Urothelium cell line (cell line): ENCODE measurements at places on chromosomes 2 and 18.

- no peak for DNase-seq
Measured at GRCh38 chr2:220708366-220708765, 863.7 kb downstream of the EPHA4 start.

DNA sequence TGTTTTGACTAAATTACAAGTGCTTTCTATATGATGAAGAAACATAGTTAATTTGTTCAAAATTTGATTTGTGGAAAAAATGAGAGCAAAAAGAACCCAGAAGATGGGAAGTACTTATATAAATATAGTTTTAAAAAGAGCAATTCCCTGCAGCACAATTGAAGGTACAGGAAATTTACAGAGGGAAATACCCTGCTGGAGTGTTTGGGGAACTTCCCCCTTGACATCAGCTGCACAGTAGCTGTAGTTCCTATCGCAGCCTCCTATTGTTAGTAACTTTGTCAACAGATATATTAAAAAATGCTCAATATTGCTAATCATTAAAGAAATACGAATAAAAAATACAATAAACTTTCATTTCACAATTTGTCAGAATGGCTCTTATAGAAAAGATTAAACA, 1118.8 kb upstream of the ZEB2 start:
- DNase-seq: no peak

GRCh38 chr2:64192664-64193105, 48.5 kb upstream of the PELI1 start:
- no peak for DNase-seq

DNA sequence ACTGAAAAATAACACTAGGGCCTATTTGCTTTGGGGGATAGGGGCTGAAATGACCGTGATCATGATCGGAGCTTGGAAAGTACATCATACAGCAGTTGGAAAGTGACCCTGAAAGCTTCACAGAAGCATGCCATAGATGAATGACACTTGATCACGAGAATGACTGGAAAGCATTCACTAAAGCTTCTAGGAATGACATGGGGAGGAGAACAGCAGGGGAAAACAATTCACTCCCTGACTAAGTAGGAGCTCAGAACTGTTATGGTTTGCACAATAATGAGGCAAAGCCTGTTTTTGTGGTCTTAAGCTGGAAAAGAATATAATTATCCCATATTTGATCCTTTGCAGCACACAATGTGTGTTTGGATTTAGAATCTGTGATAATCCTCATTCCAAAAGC, 237.5 kb downstream of the NOL4 start:
- DNase-seq: no peak

GRCh38 chr2:60508339-60508917, 45.0 kb downstream of the BCL11A start:
- DNase-seq: no peak

DNA sequence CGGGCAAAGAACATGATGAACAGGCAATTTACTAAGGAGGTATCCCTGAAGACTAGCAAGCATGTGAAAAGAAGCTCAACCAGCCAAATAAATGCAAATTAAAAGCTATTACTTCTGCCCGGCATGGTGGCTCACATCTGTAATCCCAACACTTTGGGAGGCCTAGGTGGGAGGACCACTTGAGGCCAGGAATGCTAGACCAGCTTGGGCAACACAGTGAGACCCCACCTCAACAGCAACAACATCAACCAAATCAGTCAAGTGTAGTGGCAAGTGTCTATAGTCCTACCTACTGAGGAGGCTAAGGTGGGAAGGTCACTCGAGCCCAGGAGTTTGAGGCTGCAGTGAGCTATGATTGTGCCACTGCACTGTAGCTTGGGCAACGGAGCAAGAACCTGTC, 139.1 kb downstream of the MEP1B start:
- DNase-seq: no peak

GRCh38 chr2:221120643-221121042, 451.5 kb downstream of the EPHA4 start:
- no peak for DNase-seq

GRCh38 chr2:165967746-165968145, 14.2 kb upstream of the TTC21B start:
- no peak for DNase-seq

- no peak for DNase-seq
Measured at GRCh38 chr2:196988639-196989038, 62.1 kb upstream of the PGAP1 start.

GRCh38 chr2:85917887-85918795, 29.4 kb upstream of the ST3GAL5 start:
- no peak for DNase-seq

DNA sequence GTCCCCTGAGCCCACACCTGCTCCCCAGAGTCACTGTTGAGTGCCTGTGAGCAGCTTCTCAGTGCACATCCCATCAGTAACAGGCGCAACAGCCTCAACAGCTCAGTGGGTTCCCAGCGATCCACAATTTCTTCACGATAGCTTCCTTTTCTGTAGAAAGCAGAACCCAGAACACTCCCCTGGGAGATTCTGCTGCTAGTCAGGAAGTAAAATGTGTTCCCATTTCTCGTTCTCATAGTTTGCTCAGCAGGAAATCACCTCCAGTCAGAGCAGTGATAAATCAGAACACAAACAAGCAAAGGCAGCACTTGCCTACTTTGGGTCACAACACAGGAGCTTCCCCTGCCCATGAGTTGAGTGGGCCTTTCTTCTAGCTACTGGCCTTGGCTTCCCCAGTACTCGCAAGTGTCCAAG, 48.9 kb upstream of the ATG16L1 start:
- no peak for DNase-seq
